GM23248 (cell line): ENCODE measurements at places on chromosomes 6 and 20.
A peak's percentile ranks its signal among the peaks of the same experiment; 100 is the strongest.

DNA sequence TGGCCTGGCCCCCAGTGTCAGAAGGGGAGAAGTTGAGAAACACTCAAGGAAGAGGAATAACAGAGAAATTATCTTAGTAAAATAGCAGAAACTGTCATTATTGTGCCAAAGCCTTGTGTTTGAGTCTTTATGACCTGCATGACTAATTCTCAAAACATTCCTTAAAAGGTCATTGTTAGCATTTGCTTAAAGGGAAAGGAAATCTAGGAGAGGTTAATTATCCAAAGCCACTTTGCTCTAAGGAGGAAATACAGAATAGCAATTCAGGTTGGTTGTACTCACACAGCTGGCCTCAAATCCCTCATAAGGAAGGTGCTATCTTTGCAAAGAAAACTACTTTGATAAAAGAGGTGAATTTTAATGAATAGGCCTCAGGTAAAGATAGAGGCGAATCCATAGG lies 516.7 kb downstream of the CBLN4 start:
- DNase-seq = no peak

DNA sequence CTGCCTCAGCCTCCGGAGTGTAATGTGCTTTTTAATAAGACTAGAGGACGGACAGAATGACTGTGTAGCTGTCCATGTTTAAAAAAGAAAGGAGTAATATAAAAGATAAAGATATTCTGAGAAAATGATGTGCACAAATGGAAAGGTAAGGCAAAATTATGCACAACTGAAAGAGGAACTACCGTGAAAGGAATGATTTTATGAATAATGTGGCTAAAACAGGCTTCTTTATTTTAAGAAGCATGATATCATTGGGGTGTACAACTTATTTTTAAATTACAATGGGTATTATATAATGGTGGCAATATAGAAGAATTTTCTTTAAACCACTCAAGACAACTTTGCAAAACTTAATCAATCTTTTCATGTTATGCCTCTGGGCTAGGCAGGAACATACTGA lies 78.1 kb downstream of the FIG4 start:
- DNase-seq = no peak

GRCh38 chr6:135722190-135722589 lies 129.3 kb upstream of the PDE7B start:
- peak; percentile 20 for DNase-seq

DNA sequence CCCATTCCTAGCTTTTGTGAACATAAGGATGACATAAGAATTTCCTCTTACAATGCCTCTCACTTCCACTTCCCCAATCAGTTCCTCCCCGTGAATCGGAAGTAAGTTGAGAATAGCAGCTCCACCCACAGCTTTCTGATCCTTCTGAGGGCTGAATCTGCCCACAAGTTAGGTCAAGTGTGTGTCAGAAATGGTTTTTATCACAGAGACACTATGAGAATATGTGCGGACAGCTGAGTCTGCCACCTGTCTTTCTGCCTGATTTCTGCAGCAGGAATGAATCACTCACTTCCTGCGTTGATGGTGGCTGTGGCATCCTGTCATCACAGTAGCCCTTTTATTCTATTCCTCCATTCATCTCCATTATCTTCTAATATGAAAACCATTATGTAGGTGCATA lies 70.2 kb downstream of the RIN2 start:
- DNase-seq = no peak

DNA sequence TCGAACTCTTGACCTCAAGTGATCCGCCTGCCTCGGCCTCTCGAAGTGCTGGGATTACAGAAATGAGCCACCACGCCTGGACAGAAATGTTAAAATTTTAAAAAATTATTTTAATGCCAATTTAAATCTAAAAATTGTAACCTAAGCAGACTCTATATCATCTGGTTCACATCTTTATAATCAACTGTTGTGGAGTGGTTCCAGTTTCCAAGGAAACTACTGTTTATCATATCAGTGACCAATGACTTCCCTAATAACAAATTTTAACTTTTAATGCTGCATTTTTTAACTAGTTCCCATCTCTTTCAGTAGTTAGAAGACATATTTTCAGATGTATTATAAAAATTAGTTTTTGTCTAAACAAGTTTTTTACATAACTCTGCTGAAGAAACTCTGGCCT lies 5.2 kb upstream of the BTN3A2 start:
- no peak for DNase-seq

- DNase-seq = no peak
These were observed 227.7 kb upstream of the RNF24 start for GRCh38 chr20:4243071-4243470.
